ENCODE measurements at places on chromosomes 1 and 21.
A peak's percentile ranks its signal among the peaks of the same experiment; 100 is the strongest.

DNA sequence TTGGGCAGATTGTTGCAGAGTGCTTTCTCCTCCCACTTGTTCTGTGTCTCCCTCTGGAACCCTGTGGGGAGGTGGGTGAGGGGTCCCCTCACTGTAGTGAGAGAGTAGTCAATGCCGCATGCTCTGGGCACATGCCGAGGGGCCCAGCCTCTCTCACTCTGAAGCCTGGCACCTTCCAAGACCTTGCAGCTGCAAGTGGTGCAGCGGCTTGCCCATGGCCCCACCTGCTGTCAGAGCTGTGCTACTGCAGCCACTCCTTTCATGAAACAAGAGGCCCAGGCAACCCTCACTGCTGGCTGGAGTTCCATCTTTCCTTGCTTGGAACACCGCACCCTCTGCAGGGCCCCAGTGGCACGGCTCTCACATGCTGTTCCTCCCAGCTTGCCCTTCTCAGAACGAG, 58.4 kb upstream of the COL6A1 start:
- peak; percentile 70 for DNase-seq

DNA sequence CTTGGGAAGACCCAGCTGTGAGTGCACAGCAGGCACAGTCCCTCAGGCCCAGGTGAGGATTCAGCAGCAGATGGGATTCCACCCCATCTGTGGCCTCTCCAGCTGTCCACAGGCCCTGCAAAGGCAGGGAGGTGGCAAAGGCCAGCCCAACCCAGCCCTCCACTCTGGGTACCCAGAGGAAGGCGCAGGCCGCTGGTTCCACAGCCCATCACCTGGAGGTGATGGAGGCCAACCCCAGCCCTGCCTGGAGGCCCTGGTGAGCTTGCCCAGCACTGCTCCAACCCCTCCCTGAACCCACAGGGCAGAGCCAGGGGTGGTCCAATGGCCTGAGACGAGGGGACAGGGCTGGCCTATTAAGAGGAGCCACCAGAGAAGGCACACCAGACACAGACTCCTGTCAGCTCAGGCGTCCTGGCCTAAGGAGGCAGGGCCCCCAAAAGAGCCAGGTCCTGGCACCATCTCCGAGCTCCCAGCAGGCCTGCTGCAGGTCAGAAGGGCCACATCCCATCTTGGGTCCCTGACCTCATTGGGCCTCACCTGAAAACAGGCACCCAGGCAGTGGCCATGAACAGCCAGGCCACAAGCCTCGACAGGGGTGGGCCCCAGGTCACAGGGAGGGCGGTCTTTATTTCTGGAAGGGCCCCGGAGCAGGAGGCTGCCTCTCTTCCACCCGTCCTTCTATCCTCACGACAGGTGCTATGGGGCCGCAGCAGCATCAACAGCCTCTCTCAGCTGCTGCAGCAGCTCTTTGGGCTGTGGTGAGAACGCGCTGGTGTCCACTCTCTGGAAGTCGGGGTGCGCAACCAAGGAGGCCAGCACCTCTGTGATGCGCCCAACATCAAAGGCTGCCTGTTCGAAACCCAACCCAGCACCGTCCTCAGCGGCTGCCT, 3.2 kb downstream of the JMJD4 start:
- no peak for DNase-seq

- no peak for DNase-seq
Observed at GRCh38 chr1:191222206-191222605, 744.5 kb upstream of the BRINP3 start.

DNA sequence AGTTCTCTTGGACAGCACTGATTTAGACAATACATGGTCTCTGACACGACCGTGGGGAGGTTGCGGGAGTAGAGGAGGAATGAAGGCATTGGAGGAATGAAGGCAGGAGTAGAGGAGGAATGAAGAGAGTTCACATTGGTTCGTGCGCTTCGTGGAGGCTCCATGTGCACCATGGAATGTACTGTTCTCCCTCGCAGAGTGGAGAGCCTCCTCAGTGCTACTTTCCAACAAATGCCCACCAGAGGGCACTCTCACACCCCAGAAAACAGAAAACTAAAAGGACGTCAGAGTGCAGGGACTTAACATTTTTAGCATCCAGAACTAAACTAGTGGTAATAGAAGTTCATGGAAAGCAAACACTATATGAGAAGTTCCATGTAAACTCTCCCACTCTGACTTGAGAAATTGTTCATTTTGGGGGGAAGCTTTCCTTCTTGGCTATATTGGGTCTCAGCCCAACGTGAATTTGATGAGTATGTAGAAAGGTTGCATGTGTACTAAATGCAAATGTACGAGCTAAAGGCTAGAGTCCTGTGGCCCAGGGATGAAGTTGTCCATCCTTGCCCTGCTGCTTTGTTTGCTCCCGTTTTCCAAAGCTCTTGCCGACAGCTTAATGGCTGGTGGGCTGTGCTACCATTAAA, 211.6 kb downstream of the LMX1A start:
- peak; percentile 53 for DNase-seq

DNA sequence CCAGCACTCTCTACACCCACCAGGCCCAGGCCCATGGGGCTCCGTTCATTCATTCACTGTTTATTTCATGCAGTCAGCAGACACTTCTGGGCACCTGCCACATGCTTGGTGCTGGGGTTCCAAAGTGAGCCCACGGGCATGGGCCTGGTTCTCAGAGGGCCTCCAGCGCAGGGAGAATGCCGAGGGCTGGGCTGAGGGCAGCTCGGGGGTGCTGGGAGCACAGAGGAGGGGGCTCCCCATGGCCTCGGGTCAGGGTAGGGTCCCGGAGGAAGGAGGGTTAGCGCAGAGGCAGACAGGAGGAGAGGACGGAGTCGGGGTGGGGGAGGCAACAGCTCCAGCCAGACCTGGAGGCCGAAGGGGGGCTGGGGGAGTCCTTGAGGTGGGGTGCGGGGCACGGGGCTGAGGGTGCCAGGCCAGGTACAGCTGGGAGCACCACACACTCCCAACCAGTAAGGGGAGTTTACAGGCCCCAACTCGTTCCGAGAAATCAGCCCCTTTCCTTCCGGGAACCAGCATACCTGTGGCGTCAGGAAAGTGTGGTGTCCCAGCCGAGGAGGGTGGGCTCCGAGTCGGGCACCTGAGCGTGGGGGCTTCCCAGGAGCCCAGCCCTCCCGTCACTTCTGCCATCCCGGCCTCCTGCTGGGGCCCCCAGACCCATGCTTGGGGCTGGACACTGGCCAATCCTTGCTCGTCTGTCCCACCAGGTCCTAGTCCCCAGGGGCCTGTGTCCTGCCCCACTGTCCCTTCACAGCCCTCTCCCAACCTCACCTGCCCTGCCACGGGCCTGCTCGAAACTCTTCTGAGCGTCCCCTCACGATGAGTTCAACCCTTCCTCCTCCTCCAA, 10.8 kb downstream of the ARHGEF16 start:
- DNase-seq: no peak

DNA sequence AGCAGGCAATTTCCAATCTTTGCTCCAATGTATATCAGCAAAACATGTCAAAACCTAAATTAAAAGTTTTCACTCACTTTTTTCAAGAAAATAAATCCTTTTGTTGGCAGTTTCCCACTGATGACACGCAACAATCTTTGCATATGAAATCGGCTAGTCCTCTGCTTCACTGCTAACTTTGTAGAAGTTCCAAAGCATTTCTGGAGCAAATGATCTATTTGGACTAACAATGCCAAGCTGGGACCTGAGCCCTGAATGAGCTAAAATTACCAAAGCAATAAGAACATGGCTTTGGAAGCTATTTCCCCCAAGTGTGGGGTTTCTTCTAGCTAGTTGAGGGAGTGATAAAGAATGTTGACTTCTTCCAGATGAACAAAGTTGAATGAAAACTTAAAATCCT, 5.1 kb downstream of the BEND5 start:
- DNase-seq: no peak

Measured in psoas muscle (tissue), 8 donors.